ENCODE measurements at places on chromosomes 7 and 10.

GRCh38 chr10:48809261-48809660 is 124.6 kb downstream of the WDFY4 start:
- DNase-seq, result no peak

DNA sequence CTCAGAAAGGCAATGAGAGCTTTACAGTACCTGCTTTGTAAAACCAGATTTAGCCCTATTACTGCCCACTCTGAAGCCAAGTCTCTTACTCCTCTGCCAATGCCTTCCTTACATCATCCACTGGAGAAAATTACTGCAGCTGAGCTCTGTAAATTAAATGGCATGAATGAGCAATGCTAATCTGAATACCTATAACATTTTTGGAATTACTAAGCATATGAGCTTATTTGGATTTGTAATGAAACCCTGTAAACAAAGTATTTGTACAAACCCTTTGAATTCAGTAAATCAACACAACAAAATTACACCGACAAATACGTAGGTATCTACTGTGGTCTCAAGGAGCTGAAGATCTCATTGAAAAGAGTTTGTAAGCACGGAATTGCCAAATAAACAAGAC is 12.1 kb upstream of the CCNY start:
- no peak for DNase-seq

- DNase-seq, result no peak
Measured at GRCh38 chr10:76998451-76998850, 639.2 kb downstream of the KCNMA1 start.

DNA sequence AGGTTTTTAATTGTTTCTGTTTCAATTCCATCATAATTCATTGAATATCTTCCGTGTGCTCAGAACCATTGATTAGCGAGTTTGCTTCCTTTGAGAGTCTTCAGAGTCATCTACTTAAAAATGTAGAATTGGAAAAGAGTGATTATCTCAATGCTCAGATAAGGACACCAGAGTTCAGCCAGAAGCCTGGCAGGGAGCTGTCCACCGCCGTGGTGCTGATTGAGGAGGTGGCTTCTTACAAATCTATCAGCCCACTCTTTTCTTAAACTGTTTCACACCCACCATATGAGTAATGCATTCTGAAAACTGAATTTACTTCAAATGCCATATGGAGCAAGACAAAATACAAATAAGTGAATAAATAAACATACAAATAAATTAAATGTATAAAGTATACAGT is 79.3 kb downstream of the INSYN2A start:
- DNase-seq, result no peak

DNA sequence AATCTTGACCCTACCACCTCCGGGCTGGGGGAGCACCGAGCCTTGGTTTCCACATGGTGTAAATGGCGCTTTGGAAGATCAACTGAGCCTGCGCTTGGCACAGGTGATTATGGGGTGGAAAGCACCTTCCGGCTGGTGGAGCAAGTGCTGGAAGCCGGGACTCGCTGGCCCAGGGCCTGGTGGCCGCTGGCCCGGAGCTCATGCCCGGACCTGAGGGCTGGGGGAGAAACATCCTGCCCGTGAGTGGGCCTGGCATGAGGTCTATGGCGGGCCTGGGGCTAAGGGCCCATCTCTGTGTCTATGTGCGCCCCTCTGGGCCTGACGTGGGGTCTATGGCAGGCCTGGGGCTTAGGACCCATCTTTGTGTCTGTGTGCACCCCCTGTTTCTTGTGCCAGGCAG is 14.2 kb upstream of the LFNG start:
- DNase-seq, result no peak

DNA sequence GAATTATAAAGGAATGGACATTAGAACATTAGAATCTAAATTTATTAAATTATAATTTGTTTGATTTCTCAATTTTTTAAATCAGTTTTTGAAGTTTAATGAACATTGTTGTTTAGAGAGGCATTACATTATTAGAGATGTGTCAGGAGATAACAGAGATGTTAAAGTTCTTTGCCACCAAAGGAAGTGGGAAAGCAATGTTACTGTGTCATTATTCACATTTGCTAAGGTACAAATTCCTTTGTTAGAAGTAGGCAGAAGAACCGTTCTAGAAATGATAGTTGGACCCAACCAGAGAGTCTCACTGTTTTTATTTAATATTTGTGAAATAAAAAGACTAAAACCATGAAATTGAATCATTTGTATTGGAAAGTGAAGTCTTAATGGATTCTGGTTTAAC is 92.9 kb downstream of the MDFIC start:
- DNase-seq, result no peak

- no peak for DNase-seq
Measured at GRCh38 chr7:150332852-150333635, 8.4 kb downstream of the RARRES2 start.

DNA sequence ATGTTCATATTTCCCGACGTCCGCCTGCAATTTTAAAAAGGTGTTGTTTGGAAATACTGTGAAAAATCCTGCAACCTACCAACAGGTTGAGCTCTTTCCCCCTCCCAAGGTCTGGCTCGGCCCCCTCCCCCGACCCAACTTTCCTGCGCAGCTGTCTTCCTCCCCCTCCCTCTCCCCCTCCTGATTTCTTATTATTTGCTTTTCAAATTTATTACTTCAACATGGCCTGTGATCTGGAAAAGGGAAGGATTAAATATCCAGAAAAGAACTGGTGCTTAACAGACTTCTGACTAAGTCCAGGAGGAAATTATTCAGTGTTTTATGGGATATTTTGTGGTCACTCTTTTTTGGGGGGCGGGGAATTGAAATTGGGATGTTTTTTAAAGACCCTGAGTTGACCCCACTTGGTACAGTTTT is 2.4 kb downstream of the ARID5B start:
- DNase-seq, result no peak

- no peak for DNase-seq
Measured at GRCh38 chr10:35875016-35875676, 233.1 kb upstream of the FZD8 start.

DNA sequence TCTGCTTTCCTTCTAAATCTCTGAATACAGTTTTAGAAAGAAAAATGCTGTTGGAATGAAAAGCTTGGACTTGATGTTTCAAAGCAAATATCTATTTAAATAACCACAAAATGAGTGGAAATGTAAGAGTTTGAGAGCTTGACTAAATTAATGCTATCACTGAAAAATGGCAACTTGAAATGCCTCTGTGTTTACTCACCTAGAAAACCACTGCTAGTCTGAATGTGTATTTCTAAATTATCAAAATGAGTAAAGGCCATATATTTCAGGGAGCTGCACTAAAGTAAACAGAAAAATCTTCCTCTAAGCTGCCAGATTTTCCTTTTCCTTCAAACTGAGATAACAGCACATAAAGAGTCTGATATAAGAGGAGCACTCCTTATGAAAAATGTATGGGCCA is 87.9 kb downstream of the DPY19L1 start:
- no peak for DNase-seq

GRCh38 chr7:114414156-114415063 is at the start of gene FOXP2:
Gene FOXP2, plus strand, starts transcription at chr7:114414815. Its CDS starts 11,697 bp downstream, at chr7:114426512.
- DNase-seq, result no peak
